ENCODE measurements at places on chromosomes 11 and 22.

- DNase-seq, result peak; percentile 40
Observed at GRCh38 chr22:43142880-43143562, at the start of gene MCAT. Gene MCAT, minus strand, starts transcription at chr22:43143398. Its CDS starts 50 bp downstream, at chr22:43143348.

DNA sequence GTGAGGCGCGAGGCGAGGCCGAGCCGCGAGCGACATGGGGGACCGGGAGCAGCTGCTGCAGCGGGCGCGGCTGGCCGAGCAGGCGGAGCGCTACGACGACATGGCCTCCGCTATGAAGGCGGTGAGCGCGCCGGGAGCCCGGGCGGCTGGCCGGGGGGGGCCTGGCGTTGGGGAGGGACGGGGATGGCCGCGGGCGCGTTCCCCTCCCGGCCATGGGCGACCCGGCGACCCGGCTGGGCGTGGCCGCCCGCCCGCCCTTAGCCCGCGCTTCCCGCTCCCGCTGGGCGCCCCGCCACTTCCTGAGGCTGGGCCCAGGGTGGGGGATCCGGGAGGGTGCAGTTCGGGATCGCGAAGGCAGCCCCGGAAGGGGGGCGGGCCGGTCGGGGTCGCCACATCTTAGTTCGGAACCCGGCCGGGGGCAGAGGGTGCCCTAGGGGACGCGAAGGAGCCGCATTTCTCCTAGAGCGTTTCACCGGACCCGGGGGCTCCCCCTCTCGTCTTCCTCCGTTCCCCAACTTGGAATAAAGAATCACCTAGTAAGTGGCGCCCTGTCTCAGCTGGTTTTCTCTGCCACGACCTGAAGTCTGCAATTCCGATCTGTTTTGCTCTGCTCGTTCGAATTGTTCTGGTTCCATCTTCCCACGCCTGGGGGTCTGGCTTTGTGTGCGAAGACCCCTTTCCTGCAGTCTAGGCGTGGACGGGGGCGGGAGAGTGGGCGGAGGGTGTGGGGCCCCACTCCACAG lies 536 bp downstream of the YWHAH start:
- DNase-seq, result no peak

- no peak for DNase-seq
Observed at GRCh38 chr11:76888989-76889388, 28.3 kb downstream of the ACER3 start.

GRCh38 chr11:73800276-73800806 lies 12.7 kb downstream of the MRPL48 start:
- no peak for DNase-seq

DNA sequence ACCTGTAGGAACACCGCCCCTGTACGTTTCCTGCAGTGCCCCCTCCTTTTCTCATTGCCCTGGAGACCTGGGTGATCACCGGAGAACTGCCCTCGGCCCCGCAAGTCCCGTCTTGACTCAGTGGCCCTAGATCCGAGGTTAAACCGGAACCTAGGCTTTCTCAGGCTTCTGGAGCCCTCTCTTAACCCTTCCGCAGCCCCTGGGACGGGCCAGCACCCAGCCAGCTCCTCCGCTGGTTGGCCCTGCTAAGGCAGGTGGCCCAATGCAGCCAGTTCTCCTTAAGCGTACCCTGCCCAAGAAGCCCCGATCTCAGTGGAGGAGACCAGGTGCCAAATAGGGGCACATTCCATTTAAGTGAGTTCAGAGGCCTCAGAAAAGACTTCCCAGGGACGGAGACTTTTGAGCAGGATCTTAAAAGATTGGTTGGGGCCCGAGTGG lies 776 bp downstream of the NLRX1 start:
- no peak for DNase-seq

- no peak for DNase-seq
Observed at GRCh38 chr22:38947321-38948140, 9.9 kb upstream of the APOBEC3A start.

DNA sequence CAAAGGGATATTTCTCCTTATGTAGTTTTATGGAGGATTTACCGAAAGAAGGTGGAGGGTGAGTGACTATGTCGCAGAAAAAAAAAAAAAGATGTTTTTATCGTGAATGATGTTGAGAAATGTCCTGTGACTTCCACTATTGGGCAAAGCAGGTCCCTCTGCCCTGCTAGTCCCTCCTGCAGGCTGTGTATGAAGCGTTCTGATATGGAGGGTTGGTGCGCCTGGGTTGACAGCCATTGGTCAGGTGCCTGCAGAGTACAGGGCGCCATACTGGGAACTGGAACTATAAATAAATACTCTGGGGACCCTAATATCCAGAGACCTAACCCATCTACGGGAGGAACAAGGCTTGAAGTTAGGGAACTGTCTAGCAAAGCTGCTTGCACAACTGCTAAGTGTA lies 1.5 kb downstream of the IL17RA start:
- DNase-seq, result no peak
